ENCODE measurements at places on chromosomes 7 and 10.
A peak's percentile ranks its signal among the peaks of the same experiment; 100 is the strongest.

DNA sequence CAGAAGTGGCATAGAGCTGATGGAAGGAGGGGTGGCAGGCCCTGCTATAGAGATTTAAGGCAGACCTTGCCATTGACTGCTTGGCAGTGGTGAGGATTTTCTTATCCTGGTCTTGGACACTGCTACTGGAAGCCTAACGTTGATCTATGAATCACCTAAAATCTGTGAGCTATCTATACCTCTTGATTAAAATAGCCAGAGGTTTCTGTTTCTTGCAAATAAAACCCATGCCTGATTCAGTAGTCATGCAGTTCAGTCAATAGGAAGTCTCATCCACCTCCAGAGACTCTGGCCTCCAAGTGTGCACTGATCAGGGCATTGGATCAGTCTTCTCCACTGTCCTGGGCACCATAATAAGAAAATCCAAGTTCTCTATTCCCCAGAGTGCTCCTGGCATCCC, 286.5 kb downstream of the PTEN start:
- DNase-seq: no peak

DNA sequence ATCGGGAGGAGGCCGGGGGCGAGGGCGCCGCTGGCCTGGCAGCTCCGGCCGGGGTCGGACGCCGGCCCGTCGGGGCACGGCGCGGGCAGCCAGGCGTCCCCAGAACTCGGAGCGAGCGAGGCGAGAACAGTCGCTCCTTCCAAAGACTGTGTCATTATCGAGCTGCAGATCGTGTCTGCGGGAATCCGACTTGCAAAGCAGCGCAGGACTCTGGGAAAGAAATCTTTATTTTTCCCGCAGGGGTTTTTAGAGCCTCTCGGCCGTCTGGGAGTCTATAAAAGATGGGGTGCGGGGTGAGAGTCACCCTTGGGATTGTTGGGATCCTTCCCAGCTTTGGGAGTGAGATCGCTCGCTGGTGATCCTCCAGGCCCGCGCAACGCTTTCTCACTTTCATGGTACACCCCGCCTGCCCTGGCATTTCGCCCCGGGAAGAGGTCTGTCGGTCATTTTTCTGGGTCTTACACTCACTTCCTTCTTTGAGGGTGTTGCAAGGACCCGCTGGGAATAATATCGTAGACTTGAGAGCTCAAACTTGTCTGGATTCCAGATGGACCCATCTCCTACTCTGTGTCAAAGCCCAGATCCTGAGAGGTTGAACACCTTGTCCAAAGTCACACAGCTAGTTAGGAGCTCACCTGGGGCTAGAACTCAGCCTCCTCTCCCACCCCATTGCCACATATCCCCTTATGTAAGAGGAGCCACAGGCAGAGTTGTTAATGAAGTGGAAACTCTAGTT, 1.0 kb downstream of the UBTD1 start:
- peak; percentile 30 for DNase-seq

- no peak for DNase-seq
These were observed 50.6 kb downstream of the VPS41 start for GRCh38 chr7:38858259-38858884.

DNA sequence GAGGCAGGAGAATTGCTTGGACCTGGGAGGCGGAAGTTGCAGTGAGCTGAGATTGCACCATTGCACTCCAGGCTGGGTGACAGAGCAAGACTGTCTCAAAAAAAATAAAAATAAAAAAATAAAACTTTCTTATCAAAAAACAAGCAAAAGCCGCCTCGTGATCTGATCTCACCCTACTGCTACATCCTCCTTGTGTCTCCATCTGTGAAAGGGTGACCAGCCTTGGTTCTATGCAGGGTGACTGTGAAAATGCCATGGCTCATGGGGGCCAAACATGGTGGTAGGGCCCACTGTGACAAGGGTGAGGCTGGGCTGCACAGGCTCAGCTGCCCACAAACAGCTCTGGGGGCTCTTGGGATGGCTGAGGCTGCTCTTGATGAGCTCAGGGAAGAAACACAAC, 968 bp upstream of the OPN4 start:
- no peak for DNase-seq

DNA sequence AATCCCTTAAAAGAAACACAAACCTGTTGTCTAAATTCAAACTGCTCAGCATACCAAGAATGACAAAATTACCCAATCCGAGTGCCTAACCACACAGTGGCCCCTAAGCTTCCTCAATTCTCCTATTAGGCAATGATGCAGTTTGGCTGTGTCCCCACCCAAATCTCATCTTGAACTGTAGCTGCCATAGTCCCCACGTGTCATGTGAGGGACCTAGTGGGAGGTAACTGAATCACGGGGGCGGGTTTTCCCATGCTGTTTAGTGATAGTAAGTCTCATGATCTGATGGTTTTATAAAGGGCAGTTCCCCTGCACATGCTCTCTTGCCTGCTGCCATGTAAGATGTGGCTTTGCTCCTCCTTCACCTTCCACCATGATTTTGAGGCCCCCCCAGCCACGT, 21.9 kb downstream of the PSAP start:
- no peak for DNase-seq

- no peak for DNase-seq
These were observed 56.3 kb downstream of the MTERF1 start for GRCh38 chr7:91824201-91824600.

DNA sequence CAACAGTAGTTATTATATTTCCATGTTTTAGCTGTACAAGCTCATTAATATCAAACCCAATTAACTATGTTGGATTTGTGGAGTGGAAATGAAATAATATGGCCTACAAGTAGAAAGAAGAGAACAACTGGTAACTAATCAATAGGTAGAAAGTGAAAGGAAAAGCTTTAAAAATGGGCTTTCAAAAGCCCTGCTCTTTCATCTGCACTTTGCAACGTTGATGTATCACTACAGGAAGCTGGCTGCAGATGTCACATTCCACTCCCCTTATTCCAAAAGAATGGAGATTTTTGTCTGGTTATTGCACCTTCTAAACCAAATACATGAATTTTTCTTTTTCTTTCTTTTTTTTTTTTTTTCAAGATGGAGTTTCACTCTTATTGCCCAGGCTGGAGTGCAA, 11.7 kb upstream of the MKI67 start:
- DNase-seq: no peak

- DNase-seq: no peak
These were observed 132.5 kb downstream of the IMMP2L start for GRCh38 chr7:111429781-111430180.

- DNase-seq: no peak
These were observed 51.5 kb downstream of the CCDC71L start for GRCh38 chr7:106609416-106609815.

GRCh38 chr10:119412244-119413092, 130.1 kb downstream of the RGS10 start:
- peak; percentile 20 for DNase-seq

DNA sequence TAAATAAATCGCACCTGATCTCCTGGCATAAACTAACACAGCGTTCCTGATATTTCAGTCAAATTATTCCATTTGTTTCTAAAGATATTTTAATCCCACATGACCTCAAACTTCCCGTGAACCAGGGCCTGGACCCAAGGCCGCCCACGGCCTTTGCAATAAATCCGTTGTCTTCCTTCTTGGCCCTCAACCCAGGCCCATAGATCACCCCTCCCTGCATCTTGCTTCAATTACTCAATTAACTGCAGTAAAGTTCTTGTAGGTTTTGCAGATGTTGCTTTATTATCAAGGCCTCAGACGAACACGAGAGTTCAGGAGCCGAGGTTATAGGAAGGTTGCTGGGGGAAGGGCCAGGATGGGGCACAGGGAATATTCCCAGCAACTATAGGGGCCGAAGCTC, 249.4 kb downstream of the RAB11FIP2 start:
- DNase-seq: no peak

- no peak for DNase-seq
These were observed 10.9 kb downstream of the C10orf71 start for GRCh38 chr10:49309691-49310411.

GRCh38 chr10:10247585-10247984, 770.1 kb upstream of the CELF2 start:
- DNase-seq: no peak

GRCh38 chr10:2897619-2898508, 169.5 kb upstream of the PFKP start:
- no peak for DNase-seq

DNA sequence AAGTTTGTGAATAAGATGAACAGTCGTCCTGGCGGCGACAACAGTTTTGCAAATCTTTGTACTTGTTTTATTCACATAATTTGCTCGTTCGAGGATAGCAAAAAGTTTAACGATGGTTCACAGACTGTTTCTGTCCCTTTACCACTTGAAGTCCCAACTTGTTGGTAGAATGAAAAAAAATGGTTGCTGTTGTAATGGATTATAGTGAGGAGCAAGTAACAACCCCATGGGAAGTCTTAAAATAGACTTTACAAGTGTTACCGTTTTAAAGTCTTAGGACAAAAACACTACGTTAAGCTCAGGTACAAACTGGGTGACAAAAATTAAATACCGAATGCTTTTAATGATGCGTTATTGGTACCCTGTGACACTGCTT, 589 bp downstream of the LSM8 start:
- no peak for DNase-seq

DNA sequence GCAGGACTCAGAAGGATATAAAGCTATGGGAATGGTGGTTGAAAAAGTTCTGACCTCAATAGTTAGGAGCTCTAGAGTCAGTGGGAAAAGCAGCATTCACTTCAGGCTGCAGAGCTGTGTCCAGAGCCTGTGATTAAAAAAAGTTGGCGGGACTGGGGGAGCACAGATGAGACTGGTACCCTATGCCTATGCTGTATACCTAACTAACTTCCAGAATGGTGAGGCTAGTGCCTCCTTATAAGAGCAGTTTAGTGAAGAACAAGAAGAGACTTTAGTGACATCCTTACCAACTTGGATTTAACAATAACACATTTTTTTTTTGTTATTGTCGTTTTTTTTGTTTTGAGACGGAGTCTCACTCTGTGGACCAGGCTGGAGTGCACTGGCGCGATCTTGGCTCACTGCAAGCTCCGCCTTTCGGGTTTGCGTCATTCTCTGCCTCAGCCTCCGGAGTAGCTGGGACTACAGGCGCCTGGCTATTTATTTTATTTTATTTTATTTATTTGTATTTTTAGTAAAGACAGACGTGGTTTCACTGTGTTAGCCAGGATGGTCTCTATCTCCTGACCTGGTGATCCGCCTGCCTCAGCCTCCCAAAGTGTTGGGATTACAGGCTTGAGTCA, 6.6 kb upstream of the ZNF282 start:
- DNase-seq: no peak

GRCh38 chr7:147700702-147701101, 889.9 kb upstream of the C7orf33 start:
- no peak for DNase-seq

- no peak for DNase-seq
These were observed 2.6 kb upstream of the MUC12 start for GRCh38 chr7:100966542-100967291.

DNA sequence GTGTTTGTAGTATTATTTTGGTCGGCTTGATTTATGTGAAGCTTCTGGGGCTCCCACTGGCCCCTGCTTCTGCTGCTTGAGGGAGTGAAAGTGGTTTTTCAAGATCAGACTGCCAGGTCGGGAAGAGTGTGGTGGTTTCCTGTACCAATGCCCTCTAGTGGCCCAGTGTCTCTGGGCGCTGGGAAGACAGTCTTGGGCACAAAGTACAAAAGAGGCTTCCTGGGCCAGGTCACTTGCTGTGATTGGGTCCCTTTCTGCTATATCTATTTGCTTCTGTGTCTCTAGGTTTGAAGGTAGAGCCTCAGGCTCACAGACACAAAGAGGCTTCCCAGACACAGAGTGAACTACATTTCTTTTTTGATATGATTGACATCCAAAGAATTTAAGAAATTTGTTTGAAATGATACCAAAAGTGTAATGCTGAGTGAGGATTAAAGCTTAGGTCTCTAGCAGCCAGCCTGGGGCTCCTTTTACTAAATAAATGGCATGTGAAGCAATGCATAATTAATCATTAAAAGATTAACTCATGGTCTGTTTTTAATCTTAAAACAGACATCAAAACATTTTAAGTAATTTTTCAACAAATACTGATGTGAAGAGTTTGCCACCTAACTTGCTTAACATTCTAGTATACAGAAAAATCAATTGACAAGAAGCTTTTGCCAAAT, 36.3 kb downstream of the ABCB1 start:
- no peak for DNase-seq
